ENCODE measurements at places on chromosomes 1 and 21.
A peak's percentile ranks its signal among the peaks of the same experiment; 100 is the strongest.

GRCh38 chr1:53894644-53895043 is 657 bp downstream of the DIO1 start:
- DNase-seq, result no peak

- DNase-seq, result peak; percentile 63
Measured at GRCh38 chr1:17335821-17336710, 28.1 kb downstream of the PADI4 start.

DNA sequence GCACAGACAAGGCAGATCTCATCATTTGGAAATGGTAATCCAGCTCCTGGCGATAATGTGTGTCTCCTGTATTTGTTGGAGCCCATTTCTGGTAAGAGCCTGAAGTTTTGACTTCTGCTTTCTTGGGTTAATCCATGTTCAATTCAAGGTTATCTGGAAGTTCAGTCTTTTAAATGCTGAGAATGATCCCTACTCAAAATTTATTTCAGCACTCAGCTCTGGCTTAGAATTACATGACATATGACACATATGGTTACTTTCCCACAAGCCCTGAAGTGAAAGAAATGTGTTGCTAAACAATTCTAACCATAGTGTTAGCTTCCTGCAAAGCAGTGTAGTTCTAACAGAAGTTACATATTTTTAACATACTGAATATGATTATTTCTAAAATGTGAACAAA is 2.7 kb downstream of the PTGFR start:
- no peak for DNase-seq

DNA sequence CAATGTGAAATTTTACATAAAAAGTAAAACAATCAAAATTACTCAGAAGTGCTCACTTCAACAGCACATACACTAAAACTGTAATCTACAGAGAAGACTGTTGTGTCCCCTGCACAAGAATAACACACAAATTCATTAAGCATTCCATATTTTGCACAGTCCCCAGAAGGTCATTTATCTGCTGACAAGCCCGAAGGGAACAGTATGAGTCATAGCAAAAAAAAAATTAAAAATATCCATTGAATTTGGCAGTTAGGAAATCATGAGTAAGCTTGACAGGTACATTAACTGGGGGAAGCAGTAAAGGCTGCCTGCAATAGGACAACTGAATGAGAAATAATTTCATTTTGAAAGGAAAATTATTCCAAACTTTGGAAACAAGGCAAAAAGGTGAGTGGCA is 3.3 kb upstream of the CACYBP start:
- no peak for DNase-seq

DNA sequence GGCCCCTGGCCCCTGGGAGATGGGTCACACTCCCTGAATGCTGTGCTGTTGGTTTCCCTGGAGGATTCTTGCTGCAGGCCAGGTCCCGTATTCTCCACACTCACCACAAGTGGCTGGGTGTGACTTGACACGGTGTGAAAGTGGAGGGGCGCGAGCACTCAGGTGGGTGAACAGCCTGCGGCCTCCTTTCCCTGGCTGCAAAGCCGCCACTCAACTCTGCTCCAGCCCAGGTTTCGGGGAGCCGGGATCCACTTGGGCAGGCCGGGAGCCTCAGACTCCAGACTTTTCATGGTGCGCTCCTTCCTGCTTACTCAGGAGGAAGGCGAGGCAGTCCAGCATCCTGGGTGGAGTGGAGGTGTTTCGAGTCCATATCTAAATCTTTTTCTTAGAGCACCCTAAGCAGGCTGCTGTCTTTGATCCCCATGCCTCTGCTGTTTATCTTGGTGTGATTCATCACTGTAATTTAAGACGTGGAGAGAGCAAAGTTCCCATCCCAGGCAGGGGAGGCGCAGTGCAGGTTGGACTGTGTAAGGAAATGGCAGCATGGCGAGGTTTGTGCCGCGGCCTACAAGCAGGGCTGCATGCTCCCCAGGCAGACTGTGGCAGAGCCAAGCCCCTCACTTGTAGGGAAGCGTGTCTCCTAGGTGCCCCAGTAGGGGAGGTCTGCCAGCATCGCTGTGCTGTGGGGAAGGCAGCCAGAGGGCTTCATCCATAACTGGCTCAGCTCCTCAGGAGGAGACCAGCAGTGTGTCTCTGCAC is 29.6 kb downstream of the VANGL1 start:
- no peak for DNase-seq

- no peak for DNase-seq
Measured at GRCh38 chr1:178086766-178087165, 7.1 kb upstream of the RASAL2 start.

DNA sequence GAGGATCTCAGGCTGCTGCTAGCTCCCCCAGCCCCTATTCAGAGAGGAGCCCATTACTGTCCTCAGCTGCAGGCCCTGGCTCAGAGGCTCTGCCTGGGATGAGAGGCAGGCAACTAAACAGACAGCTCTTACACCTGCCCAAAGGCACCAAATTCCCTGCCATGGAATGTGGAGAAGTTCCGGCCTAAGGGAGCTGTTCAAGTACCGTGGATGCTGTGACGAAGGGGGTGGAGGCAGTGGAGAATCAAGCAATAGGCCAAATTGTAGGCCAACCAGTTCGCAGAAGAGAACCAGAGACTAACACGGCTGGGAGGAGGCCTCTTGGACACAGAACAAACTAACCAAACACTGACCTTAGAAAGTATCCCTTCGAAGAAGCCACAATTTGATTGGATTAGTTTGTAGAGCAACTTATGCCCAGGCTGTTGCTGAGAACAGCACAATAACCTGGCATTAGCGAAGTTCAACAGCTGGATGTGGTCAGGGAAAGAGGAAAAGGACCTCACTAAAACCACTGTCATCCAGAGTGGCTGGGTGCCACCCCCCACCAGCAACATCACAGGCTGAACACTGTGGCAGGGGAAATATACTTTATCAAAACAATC is 3.6 kb downstream of the C1orf174 start:
- no peak for DNase-seq

DNA sequence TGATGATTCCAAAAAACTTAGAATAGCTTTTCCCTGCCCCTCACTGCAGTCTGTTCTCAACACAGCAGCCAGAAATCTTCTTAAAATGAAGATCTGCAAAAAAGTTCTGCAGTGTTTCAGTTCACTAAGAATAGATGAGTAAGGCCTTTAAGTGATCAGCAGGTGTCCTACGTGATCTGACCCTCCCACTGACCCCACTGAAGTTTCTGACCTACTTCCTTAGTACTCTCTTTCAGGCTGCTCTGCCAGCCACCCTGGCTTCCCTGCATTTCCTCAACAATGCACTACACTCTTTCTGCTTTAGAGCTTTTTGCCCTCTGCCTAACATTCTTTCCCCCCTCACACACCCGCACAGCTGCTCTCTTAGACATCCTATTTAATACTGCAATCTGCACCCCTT is 182.5 kb downstream of the AKT3 start:
- no peak for DNase-seq

DNA sequence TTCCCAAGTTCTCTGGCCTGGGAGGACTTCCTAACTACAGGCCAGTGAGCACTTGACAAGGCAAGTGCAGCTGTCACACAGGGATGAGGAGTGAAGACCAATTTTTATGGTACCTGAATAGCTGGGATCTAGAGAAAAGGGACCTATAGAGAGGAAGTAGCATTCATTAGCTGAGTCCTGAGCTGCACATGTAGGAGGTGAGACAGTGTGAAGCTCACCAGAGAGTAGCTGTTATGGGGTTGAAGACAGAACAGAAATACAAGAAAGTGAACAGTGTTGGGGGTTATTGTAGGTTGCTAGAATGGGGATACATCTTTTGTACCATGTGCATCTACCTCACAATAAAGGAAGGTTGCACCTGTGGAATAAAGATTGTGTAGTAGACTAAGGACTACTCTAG is 37.7 kb upstream of the PYHIN1 start:
- no peak for DNase-seq

DNA sequence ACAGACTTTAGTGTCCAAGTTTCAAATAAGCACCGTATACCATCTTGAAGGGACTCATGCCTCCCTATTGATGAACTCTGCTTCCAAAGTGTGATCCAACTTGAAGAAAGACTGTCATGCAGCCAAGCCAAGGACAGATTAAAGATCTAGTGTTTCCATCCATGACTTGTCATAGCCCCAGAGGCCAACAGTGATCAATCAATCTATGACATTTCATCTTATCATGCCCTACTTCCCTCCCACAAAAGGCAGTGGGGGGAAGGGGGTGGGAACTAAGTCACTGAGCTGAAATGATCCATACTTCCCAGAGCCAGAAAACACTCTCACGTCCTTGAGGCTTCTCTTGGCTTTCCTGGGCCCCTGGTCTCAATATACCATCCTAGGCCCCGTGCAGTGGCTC is 4.0 kb downstream of the SERPINC1 start:
- DNase-seq, result no peak

Measured in HTR-8/SVneo (cell line).